DMS79 (cell line): ENCODE measurements at places on chromosomes 5 and 9.

DNA sequence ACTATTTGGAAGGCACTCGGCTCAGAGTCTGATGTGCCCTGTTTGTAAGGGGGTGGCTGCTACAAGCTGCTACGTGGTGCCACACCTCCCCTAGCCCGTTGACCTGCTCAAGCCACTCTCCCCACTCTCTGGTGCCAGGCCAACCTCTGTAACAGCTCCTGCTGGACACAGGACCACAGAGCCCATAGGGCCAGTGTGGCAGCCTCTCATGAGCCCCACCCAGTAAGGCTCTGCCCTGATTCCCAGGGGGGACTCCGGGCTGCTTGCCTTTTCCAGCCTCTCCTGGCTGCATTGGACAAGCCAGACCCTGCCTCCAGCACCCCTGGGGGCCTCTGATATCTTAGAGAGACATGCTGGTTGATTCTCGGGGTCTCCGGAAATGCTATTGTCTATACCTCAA lies 53.3 kb upstream of the ANGPTL2 start:
- DNase-seq: no peak

- DNase-seq: no peak
Measured at GRCh38 chr9:9892217-9892616, 720.6 kb downstream of the PTPRD start.

GRCh38 chr5:7245121-7245651 lies 150.8 kb upstream of the ADCY2 start:
- no peak for DNase-seq

DNA sequence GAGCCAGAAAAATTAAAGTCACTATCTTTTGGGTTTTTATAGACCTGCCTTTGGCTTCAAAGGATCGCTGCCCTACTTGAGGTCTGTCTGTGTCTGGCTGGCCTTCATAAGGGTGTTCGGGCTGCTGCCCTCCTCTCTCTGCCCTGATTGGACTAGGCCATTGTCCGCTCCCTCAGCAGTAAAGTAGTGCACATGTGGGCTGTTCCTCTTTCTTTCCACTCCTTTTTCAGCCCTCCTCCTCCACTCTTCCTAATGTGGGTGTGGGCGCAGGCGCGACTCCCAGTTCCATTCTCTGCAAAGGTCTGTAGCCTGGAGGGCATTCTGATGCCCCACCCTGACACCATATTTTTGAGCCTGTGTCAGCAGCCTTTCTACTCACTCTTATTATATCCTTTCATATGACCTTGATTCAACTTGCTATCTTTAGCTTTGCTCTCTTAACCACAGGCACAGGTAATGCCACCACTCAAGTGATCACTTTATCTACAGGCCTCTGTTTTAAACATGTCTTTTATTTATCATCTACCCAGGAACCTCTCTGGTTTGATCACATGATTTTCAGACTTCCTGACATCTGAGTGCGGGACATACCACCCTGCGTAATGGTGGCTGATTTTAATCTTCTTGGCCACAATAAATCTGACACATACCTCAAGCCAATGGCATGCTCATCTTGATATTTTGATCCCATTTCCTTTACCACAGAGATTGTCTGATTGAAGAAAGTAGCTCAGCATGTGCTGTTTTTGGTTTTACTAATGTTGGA lies 144.5 kb downstream of the AOPEP start:
- DNase-seq: no peak

GRCh38 chr5:145775411-145775810 lies 59.7 kb downstream of the PRELID2 start:
- DNase-seq: no peak

DNA sequence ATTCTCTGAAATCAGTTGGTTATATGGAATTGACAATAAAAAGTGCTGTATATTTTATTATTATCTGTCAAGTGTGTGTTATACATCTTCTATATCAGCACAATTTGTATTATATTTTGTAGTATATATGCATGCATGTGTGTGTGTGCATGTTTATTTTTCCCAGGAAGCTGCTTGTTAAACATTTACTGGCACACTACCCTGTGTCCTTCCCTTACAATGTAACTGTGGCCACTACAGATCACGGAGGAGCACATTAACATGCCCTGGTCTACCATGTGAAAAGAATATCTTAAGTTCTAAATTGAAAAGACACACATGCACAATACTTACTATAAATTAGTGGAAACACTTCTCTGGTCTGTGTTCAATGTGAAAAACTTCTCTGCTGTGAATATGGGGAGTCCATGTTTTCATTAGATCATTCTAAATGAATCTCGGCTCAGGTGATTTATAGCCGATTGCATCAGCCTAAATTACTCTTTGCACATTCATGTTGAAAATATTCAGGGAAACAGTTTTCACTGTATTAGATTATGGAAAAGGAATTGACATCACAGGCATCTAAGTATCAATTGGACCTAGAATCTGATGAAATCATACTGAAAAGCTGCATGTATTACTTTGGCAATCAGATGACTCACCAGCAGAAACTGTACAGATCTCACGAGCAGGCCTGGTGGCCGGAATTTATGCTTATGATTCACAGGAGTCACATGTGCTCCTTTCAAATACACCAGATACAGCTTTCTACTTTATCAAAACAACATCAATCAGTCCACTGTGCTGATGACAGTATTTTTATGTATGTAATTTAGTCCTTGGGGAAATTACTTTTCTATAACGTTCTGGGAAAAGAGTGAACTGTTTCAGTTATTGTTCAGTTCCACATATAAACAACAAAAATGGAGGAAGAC lies 39.4 kb downstream of the LURAP1L start:
- no peak for DNase-seq

- peak; percentile 78 for DNase-seq
Measured at GRCh38 chr5:1227667-1228066, 2.5 kb downstream of the SLC6A18 start.

DNA sequence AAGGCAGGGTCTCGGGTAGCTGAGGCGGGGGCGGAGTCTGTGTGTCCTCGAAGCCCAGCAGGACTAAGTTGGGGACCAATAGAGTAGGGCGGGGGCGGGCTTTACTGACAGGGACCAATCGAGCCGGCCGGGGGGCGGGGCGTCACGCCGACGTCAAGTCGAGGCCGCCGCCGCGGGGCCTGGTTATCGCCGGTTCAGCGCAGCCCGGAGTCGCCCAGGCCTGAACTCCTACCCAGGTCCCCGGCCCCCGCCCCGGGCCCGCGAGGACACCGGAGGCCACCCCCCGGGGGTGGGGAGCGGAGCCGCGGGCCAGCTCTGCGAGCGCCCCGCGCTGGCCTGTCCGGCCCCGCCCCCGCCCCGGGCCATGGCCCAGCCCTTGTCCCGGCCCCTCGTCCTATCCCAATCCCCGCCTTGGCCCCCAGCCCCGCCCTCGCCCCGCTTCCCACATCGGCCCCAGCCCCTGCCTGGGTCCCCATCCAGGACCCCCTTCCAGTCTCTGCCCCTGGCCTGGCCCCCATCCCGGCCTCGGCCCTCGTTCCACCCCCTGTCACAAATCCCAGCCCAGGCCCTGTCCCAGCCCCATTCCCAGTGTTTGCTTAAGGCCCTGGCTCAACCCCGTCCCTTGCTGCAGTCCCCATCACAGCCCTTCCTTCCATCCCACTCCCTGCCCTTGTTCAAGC lies at the start of gene TMEM8B:
Gene TMEM8B (plus strand): TSS at position 145 of the 680 bp plus-strand sequence. CDS start 220 bp downstream, at position 365.
- peak; percentile 84 for DNase-seq

DNA sequence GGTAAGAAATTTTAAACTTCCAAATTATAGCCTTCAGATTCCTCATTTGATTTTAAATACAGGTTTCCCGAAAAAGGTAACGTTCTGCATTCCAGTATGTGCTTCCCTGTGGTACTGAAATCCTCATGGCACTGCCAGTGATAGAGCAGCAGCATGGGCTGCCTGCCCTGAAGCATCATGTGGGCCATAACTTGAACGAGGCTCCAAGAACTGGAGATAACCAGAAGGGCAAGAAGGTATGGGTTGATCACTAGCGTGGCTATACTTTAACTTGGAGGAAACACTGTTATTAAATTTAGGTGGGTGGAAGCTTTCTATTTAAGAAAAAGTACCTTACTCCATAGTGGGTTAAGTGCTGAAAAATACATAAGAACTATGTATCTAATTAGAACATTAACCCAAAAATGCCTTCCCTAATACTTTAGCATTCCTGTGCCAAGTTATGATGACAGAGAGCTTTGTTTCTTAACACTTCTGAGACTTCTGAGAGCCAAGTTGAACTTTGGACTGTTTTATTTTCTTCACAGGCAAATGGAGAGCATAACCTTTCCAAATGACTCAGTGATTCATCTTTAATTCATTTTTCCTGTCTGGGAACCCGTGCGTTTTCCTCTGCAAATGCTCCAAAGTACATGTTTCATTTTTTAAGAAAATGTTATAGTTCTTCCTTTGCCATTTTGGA lies 191.5 kb upstream of the GNA14 start:
- DNase-seq: no peak
